Psoas muscle (tissue), 8 donors: ENCODE measurements at places on chromosomes 2 and 18. TPM values are rescaled to one million over a fixed set of nuclear protein-coding genes. Genes with fewer than 3 reads are reported as not detected.

GRCh38 chr2:42192652-42193566, 23.8 kb downstream of the EML4 start:
- DNase-seq, result no peak

ZNF385B gene
- 42.9 TPM for total RNA-seq

GRCh38 chr18:24491927-24492834, 31.7 kb downstream of the HRH4 start:
- DNase-seq, result no peak

DNA sequence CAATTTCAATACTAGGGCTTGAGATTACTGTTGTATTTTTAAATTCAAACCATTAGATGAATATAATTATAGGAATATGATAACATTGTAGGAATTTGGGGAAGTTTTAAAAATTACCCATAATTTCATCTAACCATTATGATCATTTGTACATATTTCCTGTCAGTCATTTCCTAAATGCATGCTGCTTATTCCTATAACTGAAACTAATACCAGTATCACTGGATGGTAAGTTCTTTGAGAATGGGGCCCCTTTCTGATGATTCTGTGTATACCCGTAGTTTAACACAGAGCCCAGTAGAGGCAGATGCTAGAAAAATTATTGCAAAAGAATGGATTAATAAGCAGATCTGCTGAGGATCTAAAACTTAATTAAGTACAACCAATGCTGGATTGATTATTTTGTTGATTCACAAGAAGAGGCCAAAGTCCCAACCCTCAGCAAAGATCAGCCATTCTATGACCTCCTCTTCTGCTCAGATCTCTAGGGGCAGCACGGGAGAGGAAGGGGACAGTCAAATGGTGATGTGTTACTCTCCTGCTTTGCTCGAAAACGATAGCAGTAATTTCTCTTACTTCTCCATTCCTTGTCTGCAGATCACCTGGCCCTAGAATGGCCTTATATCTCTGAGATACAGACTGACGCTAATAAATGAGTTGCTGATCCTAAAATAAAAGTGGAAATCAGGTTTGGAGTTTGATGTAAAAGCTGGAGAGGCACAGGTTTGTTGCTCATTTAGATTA, 69.5 kb upstream of the PELI1 start:
- DNase-seq, result no peak

TWIST2 gene
- total RNA-seq, result 1.2 TPM

DNA sequence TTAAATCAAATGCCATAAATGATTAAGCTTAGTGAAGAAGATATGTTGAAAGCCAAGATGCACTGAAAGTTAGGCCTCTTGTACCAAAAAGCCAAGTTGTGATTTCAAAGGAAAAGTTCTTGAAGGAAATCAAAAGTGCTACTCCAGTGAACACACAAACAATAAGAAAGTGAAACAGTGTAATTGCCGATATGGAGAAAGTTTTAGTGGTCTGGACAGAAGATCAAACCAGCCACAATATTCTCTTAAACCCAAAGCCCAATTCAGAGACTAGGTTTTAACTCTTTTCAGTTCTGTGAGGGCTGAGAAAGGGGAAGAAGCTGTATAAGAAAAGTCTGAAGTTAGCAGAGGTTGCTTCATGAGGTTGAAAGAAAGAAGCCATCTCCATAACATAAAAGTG, 101.8 kb upstream of the RPE start:
- no peak for DNase-seq

DNA sequence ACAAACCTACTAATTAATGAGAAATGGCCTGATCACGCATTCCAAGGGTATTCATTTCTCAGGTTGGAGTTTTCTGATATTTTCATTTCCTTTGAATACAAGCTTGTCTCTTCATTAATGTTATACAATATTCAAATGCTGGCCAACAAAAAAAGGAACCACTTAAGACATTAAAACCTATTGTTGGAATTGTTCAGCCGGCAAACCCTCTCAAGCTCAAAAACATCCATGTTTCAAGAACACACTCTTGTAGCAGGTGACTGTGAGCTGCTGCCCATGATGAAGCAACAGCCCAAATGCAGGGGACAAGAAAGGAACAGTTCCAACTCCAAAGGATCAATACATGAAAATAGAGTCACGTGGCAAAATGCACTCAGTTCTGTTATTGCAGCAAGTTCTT, 454.5 kb downstream of the BCL11A start:
- no peak for DNase-seq

GRCh38 chr2:173872714-173873113, 92.5 kb downstream of the SP3 start:
- no peak for DNase-seq

DNA sequence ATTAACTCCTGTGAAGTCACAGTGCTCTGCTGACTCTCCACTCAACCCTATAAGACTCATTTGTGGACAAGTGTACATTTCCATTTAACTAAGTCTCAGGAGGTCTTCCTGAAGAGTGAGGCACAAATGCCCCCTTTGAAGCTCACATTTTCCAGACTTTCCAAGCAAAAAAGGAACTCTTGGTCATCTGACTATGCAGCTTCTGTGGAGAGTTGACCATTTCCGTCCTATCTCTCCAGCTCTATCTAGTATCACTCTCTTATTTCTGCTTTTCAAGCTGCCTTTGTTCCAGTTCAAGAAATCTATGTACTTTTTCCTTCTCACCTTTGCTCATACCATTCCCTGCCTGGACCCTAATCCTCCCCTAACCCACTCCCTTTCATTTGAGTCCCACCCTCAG, 77.0 kb downstream of the ANTXR1 start:
- DNase-seq, result no peak

DNA sequence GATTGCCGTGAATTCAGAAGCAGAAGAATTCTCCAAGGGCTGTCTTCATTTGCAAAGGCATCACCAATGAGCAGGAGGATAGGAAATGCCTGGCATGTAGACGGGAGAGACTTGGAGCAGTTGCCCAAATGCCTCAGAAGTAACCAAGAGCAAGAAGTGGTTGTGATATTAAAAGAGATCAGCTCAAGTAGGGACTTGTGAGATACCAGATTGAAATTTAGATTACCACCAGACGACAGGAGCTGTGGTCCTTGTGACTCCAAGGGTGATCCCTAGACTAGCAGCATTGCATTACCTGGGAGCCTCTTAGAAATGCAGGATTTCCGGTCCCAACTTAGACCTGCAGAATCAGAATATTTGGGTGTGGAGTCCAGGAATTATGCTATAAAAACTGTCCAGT, 228.6 kb upstream of the EPAS1 start:
- no peak for DNase-seq

GRCh38 chr18:3810296-3810695, 360.3 kb downstream of the TGIF1 start:
- DNase-seq, result no peak

CNDP1 gene
- total RNA-seq, result not detected

GRCh38 chr2:181430406-181431118, 26.6 kb upstream of the ITGA4 start:
- DNase-seq, result no peak

GRCh38 chr2:82641598-82642180, 1817.4 kb downstream of the SUCLG1 start:
- DNase-seq, result no peak

- no peak for DNase-seq
Measured at GRCh38 chr2:28447943-28448792, 47.7 kb upstream of the PLB1 start.

DNA sequence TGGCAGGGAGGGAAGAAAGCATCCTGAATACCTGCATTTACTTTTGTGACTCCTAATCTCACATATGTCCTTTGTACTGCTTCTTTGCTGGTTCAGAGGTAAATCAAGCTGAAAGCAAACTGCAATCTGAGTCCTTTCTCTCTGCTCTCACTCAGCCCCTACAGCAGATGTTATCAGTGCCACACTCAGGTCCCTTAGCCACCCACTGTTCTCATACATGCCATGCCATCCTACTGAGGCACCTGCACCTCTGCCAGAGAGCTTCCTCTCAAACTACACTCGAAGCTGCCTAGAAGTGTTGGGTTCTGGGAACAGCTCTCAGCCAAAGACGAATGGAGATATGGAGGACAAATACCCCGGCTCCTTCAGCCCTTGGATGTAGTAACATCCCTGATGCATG, 244.5 kb downstream of the TXNL1 start:
- DNase-seq, result no peak

- no peak for DNase-seq
Measured at GRCh38 chr18:13558124-13558523, 168.2 kb downstream of the FAM210A start.

DNA sequence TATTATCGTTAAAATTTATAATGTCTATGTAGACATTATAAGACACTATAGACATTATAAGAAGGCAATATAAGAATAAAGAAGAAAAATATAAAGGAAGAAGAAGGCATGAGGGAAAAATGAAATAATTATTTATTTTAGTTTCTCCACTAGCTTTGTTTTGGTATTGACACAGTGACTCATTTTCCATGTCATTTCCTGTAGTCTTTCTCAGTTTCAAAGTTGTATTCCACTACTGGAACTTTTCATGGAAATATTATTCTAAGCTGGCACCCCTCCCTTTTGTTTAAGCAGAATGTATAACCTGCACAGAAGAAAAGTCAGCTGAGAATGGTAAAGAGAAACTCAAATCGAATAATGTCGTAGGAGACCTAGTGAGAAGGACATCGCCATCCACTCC, 234.2 kb upstream of the NETO1 start:
- DNase-seq, result no peak

ASPRV1 gene
- total RNA-seq, result 1.0 TPM

DNA sequence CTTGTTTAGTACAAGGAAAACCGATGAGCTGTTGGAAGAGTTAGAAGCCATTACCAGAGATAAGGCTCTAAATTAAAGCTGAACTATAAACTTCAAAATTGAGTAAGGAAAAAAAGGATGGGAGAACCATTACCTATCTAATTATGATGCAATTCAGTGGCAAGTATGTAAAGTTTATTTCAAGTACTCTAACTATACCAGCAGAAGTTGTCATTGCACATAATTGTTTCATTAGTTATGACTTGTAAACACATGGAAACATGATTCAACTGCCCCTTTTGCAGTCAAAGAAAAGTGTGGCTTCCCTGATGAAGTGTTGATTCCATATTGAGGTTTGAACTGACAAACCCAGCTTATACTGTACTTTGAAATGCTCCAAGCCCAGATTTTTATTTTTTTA, 324.1 kb upstream of the KCNJ3 start:
- DNase-seq, result no peak

- no peak for DNase-seq
Measured at GRCh38 chr2:158996378-158996993, 28.0 kb downstream of the TANC1 start.

DNA sequence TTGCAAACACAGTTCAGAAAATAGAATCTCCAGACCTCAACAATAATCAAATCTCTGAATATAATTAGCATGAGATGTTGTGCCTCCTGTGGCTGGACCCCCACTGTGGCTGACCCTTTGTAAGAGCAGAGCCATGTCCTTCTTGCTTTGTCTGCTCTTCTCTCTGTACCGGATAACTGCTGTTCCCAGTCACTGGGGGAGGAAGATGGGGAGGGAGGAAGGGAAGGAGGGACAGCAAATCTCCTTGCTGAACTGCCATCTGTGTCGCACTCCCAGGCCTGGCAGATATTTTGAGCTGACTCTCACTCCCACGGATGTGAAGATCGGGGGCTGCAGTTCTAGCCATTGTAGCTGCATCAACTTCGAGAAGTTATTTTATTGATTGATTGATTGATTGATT, 319.0 kb upstream of the CXCR4 start:
- DNase-seq, result no peak

GPR35 gene
- total RNA-seq, result 0.54 TPM

NCKAP5 gene
- 1.2 TPM for total RNA-seq

DNA sequence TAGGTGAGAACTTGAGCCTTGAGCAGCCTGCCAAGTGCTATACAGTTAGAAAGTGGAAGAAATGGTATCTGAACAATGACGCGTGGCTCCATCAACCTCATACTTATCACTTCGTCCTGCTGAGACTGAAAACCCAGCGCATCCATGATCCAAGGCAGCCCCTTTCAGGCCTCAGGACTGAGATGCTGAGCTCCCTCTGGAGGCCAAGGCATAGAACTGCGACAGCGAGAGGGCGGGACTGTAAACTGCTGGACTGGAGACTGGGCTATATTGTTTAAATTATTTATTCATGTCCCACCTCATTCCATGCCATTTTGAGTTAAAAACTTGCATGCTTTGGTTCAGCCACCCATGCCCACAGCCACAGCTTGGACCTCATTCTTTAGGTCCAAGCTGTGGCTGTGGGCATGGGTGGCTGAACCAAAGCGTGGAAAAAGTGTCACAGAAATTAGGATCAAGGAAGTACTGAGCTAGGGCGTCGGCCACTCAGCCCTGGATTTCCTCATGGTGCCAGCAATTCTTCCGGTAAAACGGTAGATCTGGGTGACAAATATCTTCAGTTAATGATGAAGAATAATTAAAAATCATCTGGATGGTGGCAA, 195.5 kb downstream of the L3MBTL4 start:
- no peak for DNase-seq

VWC2L gene
- 0.51 TPM for total RNA-seq

DNA sequence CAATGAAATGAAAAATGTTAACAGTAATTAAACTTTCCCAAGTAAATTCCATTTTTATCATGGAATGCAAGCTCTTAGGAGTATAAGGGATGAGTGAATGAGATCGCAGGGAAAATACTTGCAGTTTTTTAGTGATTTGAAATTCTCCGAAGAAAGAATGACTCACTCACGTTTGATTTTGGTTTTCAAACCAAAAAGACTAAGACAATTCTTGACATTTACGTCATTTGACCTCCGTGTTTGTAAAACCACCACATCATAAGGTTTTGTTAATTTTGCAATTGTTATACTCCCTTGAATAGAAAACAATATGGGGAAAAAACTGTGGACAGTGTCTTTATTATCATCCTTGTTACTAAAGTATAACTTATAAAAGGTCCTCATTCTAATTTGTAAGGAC, 29.4 kb downstream of the COL4A4 start:
- DNase-seq, result no peak

- no peak for DNase-seq
Measured at GRCh38 chr18:5413447-5413846, 117.9 kb upstream of the ZBTB14 start.

- DNase-seq, result peak; percentile 92
Measured at GRCh38 chr2:238231251-238231793, 8.5 kb downstream of the HES6 start.

GRCh38 chr2:46967990-46968647, 52.5 kb upstream of the MCFD2 start:
- DNase-seq, result peak; percentile 89

STK36 gene
- 11.3 TPM for total RNA-seq

GRCh38 chr2:197383825-197384224, 51.0 kb downstream of the SF3B1 start:
- no peak for DNase-seq

DNA sequence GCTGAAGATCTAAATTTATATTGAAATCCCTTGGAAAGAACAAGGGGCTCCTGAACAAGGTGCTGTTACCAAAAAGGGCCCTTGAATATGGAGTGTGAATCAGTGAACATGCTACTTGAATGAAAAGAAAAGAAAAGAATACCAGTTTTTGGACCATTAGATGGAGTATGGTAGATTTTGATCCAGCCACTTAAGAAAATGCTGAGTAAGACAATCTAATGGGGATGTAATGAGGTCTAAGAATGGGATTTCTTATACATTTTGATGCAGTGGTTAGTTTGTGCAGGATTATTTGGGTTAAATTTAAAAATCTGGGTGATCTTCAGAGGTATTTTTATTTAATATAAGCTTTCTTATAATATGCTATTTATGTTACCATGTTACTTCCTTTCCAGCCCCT, 2003.0 kb upstream of the LRRTM1 start:
- no peak for DNase-seq

GRCh38 chr18:57543560-57543959, 42.9 kb downstream of the FECH start:
- no peak for DNase-seq

- no peak for DNase-seq
Measured at GRCh38 chr2:186459009-186459408, 27.1 kb upstream of the ZC3H15 start.
